ENCODE measurements at places on chromosomes 5 and 9.
A peak's percentile ranks its signal among the peaks of the same experiment; 100 is the strongest.

DNA sequence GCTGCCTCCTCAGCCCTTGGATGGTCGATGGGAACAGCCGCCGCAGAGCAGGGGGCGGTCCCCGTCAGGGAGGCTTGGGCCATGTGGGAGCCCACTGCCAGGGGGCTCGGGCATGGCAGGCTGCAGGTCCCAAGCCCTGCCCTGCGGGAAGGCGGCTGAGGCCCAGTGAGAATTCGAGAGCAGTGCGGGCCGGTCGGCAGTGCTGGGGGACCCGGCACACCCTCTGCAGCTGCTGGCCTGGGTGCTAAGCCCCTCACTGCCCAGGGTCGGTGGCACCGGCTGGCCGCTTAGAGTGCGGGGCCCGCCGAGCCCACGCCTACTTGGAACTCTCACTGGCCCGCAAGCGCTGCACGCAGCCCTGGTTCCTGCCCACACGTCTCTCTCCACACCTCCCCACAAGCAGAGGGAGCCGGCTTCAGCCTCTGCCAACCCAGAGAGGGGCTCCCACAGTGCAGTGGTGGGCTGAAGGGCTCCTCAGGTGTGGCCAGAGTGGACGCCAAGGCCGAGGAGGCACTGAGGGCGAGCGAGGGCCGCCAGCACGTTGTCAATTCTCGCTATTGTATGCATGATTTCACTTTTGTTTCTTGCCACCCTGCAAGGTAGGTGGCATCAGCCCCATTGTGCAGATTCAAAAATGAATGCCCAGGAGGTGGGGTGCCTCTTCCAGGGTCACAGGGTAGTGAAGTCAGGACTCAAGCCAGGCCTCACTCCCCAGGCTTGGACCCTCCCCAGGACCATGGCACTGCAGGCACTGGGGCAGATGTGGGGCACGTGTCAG, 48.6 kb downstream of the COL15A1 start:
- no peak for DNase-seq

DNA sequence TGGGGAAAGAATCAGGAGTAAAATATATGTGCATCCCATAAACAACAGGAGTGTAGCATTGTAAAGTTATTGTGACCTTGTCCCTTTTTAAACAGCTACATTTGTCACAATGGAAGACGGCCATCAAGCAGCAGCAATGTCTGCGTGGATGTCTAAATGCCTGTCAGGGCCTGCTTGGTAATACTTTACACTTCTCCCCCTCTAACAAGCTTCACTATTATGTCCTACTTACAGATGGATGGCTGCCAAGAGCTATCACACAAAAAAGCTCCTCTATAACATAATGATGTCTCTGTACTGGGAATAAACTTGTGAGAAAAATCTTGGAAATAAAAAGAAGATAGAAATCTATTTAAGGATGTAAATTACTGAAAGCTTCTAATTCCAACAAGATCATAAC, 213.0 kb downstream of the FBXL17 start:
- no peak for DNase-seq

GRCh38 chr9:91915524-91916263, 34.3 kb downstream of the ROR2 start:
- no peak for DNase-seq

DNA sequence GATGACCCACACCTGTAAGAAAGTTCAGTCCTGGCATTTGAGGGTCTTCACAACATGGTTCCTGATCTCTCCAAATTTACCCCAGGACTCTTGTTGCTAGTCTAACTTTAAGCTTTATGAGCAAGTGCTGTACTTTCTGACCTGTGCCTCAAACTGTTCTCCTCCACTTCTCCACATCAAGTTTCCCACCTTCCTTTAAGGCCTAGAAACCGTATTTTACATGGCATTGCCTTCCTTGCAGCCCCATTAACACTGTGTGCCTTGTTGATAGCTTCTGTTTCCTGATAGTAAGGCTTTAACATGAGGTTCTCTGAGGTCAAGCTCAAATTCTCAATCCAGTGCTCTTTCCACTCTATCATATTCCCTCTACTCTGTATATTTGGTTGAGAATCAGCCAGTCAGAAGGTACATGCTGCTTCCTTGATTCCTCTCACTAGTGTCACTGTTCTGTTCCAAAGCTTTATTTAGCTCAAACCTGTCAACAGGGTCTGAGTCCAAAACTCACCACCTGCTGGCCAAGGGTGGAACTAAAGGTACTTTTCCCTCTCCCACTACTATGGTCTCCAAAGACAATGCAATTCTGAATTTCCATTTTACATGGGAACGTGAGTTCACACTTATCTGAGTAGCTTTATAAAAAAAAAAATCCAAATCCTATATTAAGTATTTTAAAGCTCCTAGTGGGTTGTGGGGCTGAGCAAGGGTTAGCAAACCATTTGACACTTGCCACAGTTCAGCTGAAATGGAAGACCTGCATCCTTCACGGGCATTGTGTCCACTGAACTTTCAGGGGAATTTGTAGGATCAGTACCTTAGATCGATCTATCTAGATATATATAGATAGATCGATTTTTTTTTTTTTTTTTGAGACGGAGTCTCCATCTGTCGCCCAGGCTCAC, 21.1 kb downstream of the VCP start:
- peak; percentile 15 for DNase-seq

DNA sequence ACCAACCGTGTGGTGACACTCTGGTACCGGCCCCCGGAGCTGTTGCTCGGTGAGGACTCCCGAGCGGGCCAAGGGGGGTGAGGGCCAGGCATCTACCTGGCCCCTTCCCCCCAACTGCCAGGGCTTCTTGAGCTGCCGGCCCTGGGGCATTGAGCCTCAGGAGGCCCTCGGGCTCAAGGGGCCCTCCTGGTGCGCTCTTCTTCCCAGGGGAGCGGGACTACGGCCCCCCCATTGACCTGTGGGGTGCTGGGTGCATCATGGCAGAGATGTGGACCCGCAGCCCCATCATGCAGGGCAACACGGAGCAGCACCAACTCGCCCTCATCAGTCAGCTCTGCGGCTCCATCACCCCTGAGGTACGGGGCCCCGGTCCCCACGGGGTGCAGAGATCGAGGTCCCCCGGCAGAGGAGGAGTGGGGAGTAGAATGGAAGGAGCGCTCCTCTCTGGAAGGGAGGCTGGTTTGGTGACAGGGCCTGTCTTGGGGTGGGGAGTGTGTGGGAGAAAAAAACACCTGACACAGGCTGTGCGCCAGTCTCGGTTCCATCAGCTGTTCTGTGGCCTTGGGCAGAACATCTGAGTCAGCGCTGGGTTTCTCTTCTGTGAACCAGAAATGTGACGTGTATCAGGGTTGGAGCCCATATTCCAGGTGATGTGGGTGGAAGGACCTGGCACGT, 2.6 kb downstream of the CDK9 start:
- no peak for DNase-seq

- no peak for DNase-seq
Measured at GRCh38 chr9:121650217-121651007, 1.0 kb upstream of the DAB2IP start.

DNA sequence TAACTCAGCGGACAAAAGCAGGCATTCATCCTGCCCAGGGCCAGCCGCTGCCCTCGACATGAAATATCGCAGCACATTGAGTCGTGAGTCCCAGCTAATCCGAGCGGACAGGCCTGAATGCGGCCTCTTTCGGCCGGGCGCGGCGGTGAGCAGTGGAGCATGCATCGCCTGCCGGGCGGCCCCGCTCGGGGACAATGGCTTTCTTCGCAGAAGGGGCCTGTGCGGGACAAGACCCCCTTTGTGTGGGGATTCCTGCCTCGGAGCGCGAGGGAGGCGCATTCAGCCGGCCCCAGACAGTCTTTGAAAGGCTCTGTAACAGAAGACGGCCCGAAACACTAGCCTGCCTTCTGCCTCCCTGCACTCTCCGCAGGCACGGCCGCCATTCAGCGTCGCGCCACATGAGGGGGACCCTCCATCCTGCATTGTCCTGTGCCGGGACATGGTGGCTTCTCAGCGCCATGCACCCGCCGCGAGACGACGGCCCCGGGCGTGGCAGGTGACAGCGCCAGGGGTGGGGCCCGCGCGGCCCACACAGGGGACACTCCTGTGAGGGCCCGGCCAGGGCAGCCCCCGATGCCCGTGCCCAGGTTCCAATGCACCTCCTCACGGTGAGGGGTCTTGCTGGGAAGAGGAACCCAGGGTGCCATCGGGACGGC, 52.0 kb downstream of the EXD3 start:
- DNase-seq: no peak

DNA sequence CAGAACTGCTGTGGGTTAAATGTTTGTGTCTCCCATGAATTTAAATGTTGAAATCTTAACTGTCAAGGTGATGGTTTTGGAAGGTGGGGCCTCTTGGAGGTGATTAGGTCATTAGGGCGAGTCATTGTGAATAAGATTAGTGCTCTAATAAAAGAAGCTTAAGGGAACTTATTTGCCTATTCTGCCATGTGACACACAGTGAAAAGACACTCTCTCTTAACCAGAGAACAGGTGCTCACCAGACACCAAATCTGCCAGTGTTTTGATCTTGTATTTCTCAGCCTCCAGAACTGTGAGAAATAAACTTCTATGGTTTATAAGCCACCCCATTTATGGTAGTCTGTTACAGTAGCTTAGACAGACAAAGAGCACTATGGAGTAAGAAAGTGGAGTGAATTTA, 117.9 kb upstream of the SV2C start:
- DNase-seq: no peak

GRCh38 chr5:178854284-178854683, 5.5 kb upstream of the ZNF354B start:
- DNase-seq: no peak

DNA sequence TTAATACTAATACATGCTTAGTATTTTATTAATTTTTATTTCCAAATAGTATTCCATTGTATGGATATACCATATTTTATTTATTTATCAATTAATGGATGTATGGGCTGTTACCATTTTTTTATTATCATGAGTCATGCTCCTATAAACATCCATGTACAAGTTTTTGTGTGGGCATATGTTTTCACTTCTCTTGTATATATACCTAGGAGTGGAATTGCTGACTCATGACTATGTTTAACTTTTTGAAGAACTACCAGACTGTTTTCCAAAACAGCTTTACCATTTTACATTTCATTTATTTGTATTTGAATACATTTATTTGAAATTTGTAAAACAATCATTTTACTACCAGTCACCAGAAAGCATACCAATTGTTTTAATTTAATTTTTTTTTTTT, 14.1 kb upstream of the LRRC19 start:
- DNase-seq: no peak

GRCh38 chr9:14992081-14992480, 81.9 kb upstream of the FREM1 start:
- no peak for DNase-seq

Data from activated CD4-positive, CD25-positive, alpha-beta regulatory T cell treated with anti-CD3 and anti-CD28 coated beads, Interleukin-2, amount 50 U/mL, for 16 hours (primary cell).